ENCODE measurements at places on chromosomes 1 and 21.

GRCh38 chr21:29523646-29524045 is 224.9 kb downstream of the BACH1 start:
- DNase-seq = no peak

- no peak for DNase-seq
These were observed 518.5 kb downstream of the SMYD3 start for GRCh38 chr1:245988393-245989078.

DNA sequence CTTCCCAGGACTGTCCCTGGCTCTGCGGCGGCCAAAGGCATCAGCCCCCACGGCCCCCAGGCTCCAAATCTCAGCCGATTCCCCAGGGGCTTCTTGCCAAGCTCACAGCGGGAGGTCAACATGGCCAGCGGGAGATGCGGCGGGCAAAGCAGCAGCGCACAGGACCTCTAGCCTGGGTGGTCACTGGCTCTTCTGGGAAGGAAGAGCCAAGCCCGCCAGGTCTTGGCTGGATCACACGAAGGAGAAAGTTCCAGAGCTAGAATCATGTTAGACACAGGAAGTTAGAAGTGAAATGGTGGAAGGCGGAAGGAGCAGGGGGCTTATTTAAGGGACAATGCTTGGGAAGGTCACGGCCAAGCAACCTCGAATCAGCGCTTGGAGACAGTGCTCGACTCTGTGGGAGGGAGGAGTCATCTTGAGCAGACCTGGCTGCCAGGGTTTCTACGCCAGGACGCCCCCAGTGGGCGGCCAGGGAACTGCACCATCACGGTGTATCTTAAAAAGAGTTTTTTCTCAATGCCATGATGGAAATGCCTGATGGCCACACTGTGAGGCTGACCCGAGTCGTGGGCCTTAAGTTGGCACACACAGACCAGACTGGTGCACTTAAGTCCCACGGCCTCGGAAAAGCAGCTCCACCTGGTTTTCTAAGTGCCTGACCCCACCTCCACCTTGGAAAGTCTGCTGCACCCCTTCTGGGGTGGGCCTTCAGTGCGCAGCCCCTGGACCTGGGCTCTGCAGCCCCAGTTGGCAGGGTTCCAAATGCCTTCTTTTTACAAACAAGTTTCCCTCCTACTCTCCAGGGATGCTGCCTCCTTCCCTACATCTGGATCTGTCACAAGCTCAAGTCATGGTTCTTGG is 29.3 kb downstream of the SLC66A1 start:
- peak; percentile 44 for DNase-seq

- no peak for DNase-seq
These were observed at the start of gene KRTAP7-1 for GRCh38 chr21:30829659-30830058. KRTAP7-1 (minus strand) TSS chr21:30829759; CDS start chr21:30829698, 61 bp downstream.

GRCh38 chr1:43206600-43207228 is 34.6 kb downstream of the CFAP57 start:
- DNase-seq = no peak

DNA sequence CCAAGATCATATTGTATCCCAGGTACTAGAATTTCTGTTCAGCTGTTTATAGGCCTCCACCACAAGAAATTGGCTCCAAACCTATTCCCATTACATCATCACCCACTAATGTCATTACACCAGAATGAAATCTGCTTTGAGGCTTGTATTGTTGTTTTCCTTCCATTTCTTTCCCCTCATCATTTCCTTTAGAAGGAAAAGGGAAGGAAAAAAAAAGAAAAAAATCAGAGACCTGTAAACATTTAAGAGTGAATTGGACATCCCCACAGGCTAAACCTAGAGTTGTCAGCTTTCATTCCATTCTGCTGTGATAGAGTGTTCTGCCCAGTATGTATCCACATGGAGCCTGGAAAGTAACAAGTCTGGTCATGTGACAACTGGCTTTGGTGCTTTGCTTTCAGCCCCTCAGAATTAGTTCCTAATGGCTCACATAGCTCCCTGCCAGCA is 44.6 kb downstream of the NFYC start:
- no peak for DNase-seq

Measured in AML-193 (cell line).